ENCODE measurements at places on chromosomes 2 and 18. TPM values are rescaled to one million over a fixed set of nuclear protein-coding genes. Genes with fewer than 3 reads are reported as not detected.

GAL3ST2 gene
- total RNA-seq: 5.3 TPM

DCTN1 gene
- 172 TPM for total RNA-seq

ZNF512 gene
- 61.3 TPM for total RNA-seq

MYO5B gene
- total RNA-seq: 0.30 TPM

UPP2 gene
- total RNA-seq: not detected

ZFP36L2 gene
- total RNA-seq: 20.4 TPM

DPP4 gene
- 1.4 TPM for total RNA-seq

DNA sequence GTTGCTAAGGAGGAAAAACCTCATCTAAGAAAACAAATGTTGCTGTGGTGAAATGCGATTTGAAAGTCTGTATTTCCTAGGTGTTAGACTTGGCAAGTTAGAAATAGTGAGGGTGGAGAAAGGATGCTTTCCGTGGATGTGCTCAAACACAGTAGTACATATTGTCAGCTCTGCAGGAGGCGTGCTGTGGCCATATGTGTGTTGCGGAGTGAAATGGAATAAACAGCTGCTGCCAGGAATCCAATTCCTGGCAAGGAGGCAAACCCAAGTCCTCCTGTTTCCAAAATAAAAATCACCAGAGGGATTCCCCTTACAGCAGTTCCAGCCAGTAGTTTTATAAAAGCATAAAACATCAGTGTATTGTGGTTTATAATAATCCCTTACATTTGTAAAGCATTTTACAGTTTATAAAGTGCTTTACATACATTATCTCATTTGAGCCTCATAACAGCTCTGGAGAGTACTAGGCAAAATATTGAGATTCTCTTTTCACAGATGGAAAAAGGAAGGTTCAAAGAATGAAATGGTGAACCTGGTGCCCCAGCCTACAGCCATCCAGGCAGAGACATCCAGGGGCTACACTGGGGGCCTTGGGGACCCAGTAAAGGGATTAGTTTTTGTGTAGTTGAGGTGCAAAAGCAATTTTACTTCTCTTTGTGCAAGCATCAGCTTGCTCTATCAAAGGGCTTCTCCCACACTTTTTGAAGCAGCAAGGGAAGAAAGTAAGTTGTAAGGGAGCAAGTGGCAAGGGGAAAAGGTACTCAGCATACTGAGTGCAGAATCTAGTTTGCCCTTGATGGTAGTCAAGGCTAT is 206.0 kb downstream of the AGPS start:
- H3K27me3 ChIP-seq: no peaks in the 10 kb centered on the region
- H3K4me3 ChIP-seq: no peak overlapping the region
- no peak overlapping the region for H3K27ac ChIP-seq
- peak; percentile 49 for DNase-seq

DNA sequence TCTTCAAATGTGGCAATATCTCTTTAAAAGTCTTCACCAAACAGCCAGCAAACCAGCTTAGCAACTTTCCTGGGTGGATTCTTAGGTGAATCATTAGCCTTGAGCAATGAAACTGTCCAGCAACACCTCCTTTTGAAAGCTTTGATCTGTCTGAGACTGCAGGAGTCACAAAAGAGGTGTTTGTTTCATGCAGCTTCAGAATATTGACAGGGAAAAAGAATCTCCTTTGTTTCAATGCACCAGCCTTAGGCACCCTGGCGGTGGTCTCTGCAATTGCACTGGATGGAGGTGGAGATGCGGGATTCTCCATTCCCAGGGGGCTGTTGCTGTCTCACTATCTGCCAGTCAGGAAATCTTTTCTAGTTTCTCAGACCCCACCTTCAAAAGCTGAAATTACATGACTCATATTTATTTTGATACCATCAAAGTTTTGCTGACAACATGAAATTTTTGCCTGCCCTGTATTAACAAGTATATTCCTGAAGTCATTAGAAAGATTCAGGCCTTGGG is 76.0 kb upstream of the DSG1 start:
- H3K27ac ChIP-seq: no peak overlapping the region
- no peaks in the 10 kb centered on the region for H3K27me3 ChIP-seq
- no peaks in the 10 kb centered on the region for H3K4me1 ChIP-seq
- no peak overlapping the region for H3K4me3 ChIP-seq
- DNase-seq: peak; percentile 39

- H3K36me3 ChIP-seq: no peaks in the 10 kb centered on the region
- no peak overlapping the region for H3K4me3 ChIP-seq
- no peak for DNase-seq
- no peaks in the 10 kb centered on the region for H3K27me3 ChIP-seq
- H3K27ac ChIP-seq: no peak overlapping the region
- H3K4me1 ChIP-seq: peaks cover 37% of the 10 kb centered on the region
Observed at GRCh38 chr2:218394298-218395089, 5.2 kb upstream of the CTDSP1 start.

GRCh38 chr2:121084130-121084680 is 200.8 kb downstream of the TFCP2L1 start:
- no peaks in the 10 kb centered on the region for H3K36me3 ChIP-seq
- no peak overlapping the region for H3K27ac ChIP-seq
- no peak for DNase-seq
- H3K4me1 ChIP-seq: peaks cover 7% of the 10 kb centered on the region
- no peaks in the 10 kb centered on the region for H3K27me3 ChIP-seq
- H3K4me3 ChIP-seq: no peak overlapping the region

GRCh38 chr2:138020432-138020831 is 56.2 kb downstream of the HNMT start:
- H3K27ac ChIP-seq: no peak overlapping the region
- no peaks in the 10 kb centered on the region for H3K36me3 ChIP-seq
- H3K27me3 ChIP-seq: no peaks in the 10 kb centered on the region
- no peak for DNase-seq
- no peaks in the 10 kb centered on the region for H3K4me1 ChIP-seq

GRCh38 chr2:85010404-85010803 is 39.4 kb downstream of the KCMF1 start:
- DNase-seq: no peak
- no peak overlapping the region for H3K27ac ChIP-seq
- H3K4me3 ChIP-seq: no peak overlapping the region
- no peaks in the 10 kb centered on the region for H3K27me3 ChIP-seq
- peaks cover 10% of the 10 kb centered on the region for H3K36me3 ChIP-seq

- H3K27ac ChIP-seq: no peak overlapping the region
- no peaks in the 10 kb centered on the region for H3K27me3 ChIP-seq
- H3K36me3 ChIP-seq: no peaks in the 10 kb centered on the region
- H3K4me3 ChIP-seq: no peak overlapping the region
Observed at GRCh38 chr2:37869771-37870170, 55.3 kb upstream of the RMDN2 start.

GRCh38 chr18:33653231-33653630 is 75.2 kb downstream of the ASXL3 start:
- H3K4me1 ChIP-seq: no peaks in the 10 kb centered on the region
- no peak for DNase-seq
- no peaks in the 10 kb centered on the region for H3K36me3 ChIP-seq
- H3K4me3 ChIP-seq: no peak overlapping the region

GRCh38 chr18:48886520-48887293 is 64.1 kb downstream of the SMAD7 start:
- no peak overlapping the region for H3K4me3 ChIP-seq
- DNase-seq: no peak
- H3K36me3 ChIP-seq: no peaks in the 10 kb centered on the region
- no peak overlapping the region for H3K27ac ChIP-seq
- H3K27me3 ChIP-seq: no peaks in the 10 kb centered on the region

DNA sequence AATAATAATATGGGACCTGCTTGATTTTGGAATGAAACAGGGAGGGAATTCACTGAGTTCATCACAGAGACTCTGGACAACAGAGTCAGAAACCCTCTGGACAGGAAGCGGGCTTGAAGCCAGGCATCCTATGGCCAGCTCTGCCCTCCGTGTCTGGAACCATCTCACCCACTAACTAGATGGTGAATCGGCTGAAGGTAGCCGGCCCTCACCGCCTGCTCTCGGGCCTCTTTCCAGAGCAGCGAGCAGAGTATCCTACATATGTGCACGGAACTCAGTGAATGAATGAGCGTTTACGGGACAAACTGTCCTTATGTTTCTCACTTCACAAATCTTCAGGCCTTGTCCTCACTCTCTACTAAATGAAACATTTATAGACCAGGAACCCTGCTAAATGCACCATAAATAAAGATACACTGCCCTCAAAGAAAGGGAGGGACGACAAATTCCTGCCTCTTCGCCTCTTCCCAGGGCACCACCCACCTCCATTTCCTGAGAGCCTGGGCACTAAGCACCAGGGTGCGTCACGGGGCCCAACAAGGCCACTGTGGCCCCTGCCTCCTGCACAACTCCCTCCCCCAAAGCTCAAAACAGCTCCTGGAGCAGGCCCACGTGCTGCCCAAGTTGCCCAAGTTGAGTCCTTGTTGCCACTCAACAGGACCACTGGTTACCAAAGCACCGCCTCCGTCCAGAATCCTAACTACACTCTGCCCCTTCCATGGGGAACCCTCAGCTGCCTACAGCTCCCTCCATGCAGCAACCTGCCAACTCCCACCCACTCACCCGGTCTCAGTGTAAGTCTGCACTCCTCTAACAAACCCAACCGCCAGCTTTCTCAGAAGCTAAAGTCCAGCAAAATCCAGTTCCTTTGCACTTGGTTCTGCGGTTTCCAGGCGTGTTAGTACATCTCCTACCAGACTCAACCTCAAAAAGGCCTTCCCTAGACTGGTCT is 1.7 kb downstream of the TBC1D8 start:
- no peaks in the 10 kb centered on the region for H3K27me3 ChIP-seq
- no peak for DNase-seq
- H3K27ac ChIP-seq: no peak overlapping the region
- H3K4me3 ChIP-seq: peak overlapping the region; percentile 67

GRCh38 chr18:6773777-6774176 is 44.3 kb downstream of the ARHGAP28 start:
- no peak overlapping the region for H3K27ac ChIP-seq
- no peaks in the 10 kb centered on the region for H3K4me1 ChIP-seq
- H3K4me3 ChIP-seq: no peak overlapping the region
- no peaks in the 10 kb centered on the region for H3K27me3 ChIP-seq
- no peak for DNase-seq

- peak overlapping the region; percentile 96 for H3K27ac ChIP-seq
- peaks cover 35% of the 10 kb centered on the region for H3K4me1 ChIP-seq
- H3K4me3 ChIP-seq: peak overlapping the region; percentile 93
- H3K36me3 ChIP-seq: no peaks in the 10 kb centered on the region
- DNase-seq: peak; percentile 40
Observed at GRCh38 chr2:38601463-38602135, 1.1 kb downstream of the HNRNPLL start.

DNA sequence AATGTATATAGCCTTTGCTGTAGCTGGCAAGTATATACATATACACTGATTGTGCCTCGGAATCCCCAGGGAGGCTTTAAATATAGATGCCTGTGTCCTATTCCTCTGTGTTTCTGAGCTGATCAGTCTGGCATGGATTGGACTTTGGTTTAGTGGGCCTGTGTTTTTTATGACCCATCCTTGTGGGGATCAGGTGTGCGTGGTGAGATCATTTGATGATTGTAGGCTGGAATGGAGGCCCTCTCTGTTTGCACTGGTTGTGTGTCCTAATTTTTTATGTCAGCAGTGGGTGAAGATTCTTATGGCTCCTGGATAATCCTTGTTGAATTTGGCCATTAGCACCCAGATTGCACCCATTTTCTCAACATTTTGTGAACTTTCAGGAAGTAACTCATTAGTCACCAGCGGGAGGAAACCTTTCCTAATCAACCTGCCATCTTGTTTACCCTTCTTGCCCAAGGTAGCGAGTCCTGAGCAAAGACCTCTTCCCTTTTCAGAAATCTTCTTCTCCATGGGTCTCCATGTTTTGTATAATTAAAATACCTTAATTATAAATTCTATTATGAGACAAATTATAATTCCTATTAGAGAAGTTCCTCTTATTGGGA is 75.8 kb downstream of the UGGT1 start:
- peaks cover 52% of the 10 kb centered on the region for H3K36me3 ChIP-seq
- peaks cover 16% of the 10 kb centered on the region for H3K4me1 ChIP-seq
- no peak for DNase-seq
- no peak overlapping the region for H3K4me3 ChIP-seq
- H3K27ac ChIP-seq: no peak overlapping the region

DNA sequence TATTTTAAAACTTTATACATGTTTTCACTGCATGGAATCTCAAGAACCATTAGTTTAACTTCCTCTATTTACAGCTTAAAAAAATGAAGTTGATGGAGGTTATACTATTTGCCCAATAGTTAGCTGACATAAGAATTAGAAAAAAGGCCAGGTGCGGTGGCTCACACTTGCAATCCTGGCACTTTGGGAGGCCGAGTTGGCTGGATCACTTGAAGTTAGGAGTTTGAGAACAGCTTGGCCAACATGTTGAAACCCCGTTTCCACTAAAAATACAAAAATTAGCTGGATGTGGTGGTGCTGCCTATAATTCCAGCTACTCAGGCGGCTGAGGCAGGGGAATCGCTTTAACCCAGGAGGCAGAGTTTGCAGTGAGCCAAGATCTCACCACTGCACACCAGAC is 125.1 kb upstream of the CDH19 start:
- DNase-seq: no peak
- H3K4me3 ChIP-seq: no peak overlapping the region
- no peak overlapping the region for H3K27ac ChIP-seq

GRCh38 chr2:72979896-72980295 is 62.6 kb downstream of the EMX1 start:
- H3K27me3 ChIP-seq: no peaks in the 10 kb centered on the region
- no peak for DNase-seq
- no peak overlapping the region for H3K27ac ChIP-seq
- no peaks in the 10 kb centered on the region for H3K36me3 ChIP-seq

DNA sequence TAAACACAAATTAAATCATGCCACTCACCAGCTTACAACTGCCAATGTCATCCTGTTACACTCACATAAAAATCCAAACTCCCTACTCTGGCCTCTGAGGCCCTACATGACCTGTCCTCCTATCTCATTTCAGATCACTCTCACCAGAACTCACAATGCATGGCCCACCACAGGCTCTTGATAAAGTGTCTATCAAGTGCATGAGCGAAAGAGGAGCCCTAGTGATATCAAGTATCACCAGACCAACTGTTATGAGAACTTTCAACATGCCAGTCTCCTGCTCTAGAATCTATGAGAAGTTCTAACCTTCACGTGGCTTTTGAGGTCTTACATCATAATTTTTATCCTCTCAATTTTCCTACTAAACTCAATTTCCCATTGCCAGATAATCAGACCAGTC is 76.4 kb upstream of the CD226 start:
- no peaks in the 10 kb centered on the region for H3K36me3 ChIP-seq
- DNase-seq: no peak
- no peaks in the 10 kb centered on the region for H3K27me3 ChIP-seq
- no peaks in the 10 kb centered on the region for H3K4me1 ChIP-seq
- H3K27ac ChIP-seq: no peak overlapping the region

All from A673 (cell line).